Esophagus squamous epithelium (tissue), 5 donors: ENCODE measurements at places on chromosomes 12 and 14.

DNA sequence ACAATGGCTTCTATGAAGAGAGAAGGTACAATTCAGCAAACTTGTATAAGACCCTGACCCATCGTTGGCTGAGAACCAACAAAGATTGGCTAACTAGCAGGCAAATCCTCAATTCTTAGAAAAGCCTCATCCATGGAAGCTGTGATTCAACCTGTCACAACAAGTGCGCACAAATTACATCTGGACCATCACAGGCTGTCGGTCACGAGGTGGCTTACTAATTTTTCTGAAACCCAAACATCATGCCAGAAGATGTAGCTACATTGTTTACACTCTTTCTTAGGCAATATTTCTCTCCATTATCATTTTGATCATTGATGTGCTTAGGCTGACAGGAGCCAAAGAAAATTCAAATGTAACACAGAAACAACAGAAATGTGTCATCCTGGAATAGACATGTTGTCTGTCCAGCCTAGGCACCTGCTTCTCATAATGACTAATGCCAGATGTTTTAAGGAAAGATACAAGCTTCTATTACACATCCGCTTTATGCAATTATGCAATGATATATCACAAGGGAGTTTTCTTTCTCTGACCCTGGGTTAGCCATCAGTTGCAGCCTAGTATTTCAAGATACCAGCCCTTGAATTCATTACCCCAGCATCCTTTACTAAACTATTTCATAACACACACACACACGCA is 92.9 kb upstream of the DIO2 start:
- DNase-seq, result no peak

DNA sequence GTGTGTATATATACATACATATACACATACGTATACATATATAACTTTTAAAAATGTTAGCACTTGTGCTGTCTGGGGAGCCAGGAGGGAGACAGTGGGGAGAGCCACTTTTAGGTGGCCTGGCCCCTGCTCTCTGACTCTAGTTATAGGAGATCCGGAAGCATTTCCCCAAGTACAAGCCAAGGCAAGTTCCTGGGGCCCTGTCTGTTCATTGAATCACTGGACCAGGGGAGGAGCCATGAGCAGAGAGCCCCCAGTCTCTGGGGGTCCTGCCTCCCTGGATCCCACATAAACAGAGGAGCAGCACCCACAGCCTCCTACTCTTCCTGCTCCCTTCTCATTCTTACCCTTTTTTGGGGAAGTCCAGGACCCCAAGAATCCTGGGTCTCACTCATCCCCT is 45.4 kb upstream of the TMED10 start:
- DNase-seq, result no peak

- DNase-seq, result no peak
These were observed 41.7 kb downstream of the NEDD1 start for GRCh38 chr12:96948782-96949181.

DNA sequence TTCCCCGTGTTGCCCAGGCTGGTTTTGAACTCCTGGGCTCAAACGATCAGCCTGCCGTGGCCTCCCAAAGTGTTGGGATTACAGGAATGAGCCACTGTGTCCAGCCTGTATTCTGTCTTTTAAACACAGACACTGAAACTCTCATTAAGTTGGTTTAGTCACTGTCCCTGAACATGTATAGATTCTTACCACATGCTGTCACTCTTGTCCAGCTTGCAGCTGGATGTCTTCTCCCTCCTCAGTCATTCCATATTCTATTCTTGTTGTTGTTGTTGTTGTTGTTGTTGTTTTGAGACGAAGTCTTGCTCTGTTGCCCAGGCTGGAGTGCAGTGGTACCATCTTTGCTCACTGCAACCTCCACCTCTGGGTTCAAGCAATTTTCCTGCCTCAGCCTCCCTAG is 12.3 kb upstream of the ATP5MC2 start:
- DNase-seq, result no peak

- DNase-seq, result no peak
These were observed 4.1 kb downstream of the CD163L1 start for GRCh38 chr12:7439579-7440505.

DNA sequence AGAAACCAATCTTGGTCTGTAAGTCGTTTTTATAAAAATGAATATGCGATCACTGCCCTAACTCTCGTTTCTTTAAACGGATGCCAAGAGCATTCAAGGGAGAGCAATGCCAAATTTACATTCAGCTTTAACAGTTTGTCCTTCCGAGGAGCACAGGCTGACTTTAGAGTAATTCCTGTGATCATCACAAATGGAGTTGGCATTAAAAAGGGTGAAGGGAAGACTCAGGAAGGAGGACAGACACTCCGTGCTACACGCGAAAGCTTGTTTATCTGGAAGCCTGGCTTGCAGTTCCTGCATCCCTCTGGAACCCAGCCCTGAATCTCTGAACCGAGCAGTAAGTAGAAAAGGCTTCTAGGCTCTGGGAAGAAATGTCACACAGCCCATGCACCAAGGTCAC is 78.4 kb downstream of the PAPOLA start:
- no peak for DNase-seq

DNA sequence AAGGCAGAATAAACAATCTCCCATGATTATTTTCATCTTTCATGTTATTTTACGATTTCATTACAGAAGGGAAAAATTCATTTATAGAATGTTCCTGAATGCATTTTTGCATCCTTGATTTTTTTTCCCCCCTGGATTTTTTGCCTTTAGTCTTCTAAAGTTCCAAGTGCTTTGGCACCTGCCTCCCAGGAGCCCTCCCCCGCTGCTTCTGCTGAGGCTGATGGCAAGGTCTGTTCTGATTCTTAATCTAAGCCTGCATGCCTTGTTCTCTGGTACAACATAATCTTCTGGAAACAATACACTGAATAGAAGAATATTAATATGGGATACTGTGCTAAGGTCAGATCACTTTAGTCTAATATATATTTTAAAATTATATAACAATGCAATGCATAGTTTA is 18.0 kb downstream of the YARS2 start:
- no peak for DNase-seq

- no peak for DNase-seq
These were observed 232.7 kb downstream of the SLC16A7 start for GRCh38 chr12:59828521-59828920.

GRCh38 chr12:20400003-20400402 is 31.7 kb downstream of the PDE3A start:
- DNase-seq, result no peak

GRCh38 chr12:2335916-2336315 is 283.1 kb downstream of the CACNA1C start:
- DNase-seq, result no peak

DNA sequence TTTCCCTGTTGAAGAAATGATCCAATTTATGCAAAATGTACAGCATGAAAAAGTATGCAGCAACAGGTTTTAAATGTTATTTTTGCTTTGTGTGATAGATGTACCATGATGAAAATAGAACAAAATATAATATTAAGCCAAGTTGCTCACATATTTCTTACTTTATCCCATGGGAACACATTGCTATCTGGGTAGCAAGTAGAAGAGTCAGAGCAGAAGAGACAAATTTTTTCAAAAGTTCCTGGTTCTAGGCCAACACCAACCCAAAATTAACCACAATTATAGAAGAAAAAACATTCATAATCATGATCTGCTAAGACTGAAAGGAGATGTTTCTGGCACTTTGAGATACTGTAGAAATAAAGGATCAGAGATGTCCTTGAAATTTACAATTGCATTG is 79.9 kb upstream of the SYT10 start:
- DNase-seq, result no peak

DNA sequence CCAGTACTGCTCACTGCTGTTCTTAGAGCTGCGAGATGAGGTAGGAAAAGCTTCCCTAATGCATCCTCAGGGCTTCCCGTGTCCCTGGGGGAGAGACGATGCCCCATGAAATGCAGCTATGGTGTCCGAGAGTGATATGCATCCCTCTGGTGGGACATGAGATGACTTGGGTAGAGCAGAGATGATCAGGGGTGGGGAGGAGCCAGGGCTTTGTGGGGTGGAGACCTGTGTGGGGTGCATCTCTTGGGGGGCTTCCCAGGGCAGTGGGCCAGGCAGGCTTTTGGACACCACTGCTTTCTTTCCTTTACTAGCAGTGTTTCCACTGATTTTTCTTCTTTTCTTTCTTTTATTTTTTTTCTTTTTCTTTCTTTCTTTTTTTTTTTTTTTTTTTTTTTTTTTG is 147.3 kb downstream of the ADGRD1 start:
- no peak for DNase-seq

DNA sequence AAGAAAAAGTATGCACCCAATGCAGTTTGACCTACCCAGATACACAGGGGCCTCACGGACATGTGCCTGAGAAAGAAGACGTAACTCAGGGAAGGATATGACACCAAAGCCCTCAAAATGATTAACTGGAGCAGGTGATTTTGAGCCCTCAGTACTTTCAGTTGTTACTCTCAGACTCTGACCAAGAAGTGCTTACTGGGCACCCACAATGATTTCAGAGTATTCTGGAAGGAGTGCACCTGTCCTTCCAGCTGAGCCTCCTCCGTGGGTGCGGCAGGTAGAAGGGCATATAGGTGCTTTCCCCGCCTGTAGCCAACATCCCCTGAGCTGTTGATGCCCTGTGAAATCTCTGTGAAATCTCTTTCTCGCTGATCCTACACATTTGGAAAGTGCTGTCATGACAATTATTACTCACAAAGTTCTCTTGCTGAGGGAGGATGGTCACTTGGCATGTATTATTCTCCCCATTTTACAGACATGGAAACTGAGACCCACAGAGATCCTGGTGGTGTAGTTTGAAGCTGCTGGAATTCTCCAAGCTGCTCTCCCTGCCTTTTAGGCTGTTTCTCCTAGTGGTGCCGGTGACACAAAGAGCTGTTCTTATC is 154.3 kb upstream of the CCND2 start:
- DNase-seq, result no peak

DNA sequence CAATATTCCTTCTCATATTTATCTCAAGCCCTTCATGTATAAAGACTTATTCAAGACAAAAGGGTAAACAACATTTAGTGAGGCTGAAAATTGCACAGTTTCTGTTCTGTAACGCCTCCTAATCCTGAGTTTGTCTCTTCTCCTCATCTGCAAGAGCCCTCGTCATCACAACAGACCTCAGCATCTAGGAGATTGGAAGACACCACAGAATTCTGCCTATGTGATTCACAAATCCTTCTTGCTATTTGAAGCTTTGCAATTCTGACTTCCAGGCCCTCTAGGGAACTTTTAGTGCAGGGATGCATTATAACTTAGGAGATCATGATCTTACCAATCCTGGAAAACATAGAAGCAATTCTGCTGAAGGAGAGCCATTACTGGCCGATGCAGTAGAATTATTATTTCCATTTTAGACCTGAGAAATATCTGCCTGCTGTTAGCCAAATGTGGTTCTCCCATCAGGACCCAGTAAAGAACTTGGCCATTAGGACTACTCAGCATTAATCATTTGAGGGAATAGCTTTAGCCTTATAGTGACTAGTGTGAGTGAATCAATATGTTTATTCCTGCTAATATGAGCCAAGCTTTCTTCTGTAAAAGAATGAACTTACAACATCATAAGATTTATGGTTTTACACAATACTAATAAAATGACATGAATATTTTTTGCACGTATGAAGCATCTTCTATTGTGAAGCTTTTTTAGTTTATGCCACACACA is 119.5 kb downstream of the ANO4 start:
- no peak for DNase-seq

- DNase-seq, result no peak
These were observed at the start of gene TSPAN8 for GRCh38 chr12:71157601-71158233. Gene TSPAN8 (minus strand): TSS chr12:71157999. CDS start chr12:71157678, 321 bp downstream.

- no peak for DNase-seq
These were observed 394.5 kb upstream of the ATP2B1 start for GRCh38 chr12:90102957-90103652.

- DNase-seq, result no peak
These were observed 138.7 kb downstream of the TTC7B start for GRCh38 chr14:90677484-90678050.

DNA sequence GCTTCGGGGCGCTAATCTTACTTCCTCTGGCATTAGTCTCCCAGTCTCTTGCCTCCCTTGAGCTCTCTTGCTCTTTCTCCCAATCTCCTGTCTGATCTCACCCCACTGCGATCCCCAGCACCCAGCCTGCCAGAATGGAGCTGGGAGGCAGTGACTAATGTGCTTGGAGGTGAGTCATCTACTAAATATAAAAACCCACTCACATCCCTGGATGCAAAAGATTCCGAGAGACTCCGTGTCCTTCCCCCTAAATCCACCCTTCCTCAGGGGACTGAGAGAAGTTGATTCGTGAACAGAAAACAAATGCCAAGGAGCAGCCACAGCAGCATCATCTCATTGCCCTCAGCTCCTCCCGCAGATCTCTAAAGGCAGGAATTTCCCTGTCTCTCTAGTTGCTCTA is 45.7 kb upstream of the KCNA5 start:
- no peak for DNase-seq

GRCh38 chr12:109752117-109753053 is 38.8 kb downstream of the FAM222A start:
- DNase-seq, result no peak

DNA sequence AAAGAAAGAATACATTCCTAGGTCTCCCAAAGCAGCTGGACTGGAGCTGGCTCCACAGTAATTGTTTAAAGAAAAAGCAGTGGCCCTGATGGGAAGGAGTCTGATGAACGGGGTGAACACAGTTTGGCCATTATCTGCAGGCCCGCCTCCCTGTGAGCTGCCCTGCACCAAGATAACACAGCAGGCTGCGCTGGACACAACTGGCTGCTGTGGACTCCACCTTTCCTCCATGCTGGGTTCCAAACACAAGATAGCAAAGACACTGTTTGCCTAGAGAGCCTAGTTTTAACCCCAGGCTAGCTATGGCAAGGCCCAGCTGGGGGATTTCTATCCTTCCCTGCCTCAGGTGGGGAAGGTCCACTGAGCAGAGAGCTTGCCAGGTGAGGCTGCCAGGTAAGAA is 34.6 kb downstream of the ZFP36L1 start:
- DNase-seq, result no peak
